Fibroblast of the conjunctiva (primary cell): ENCODE measurements at places on chromosomes 5 and 9.

DNA sequence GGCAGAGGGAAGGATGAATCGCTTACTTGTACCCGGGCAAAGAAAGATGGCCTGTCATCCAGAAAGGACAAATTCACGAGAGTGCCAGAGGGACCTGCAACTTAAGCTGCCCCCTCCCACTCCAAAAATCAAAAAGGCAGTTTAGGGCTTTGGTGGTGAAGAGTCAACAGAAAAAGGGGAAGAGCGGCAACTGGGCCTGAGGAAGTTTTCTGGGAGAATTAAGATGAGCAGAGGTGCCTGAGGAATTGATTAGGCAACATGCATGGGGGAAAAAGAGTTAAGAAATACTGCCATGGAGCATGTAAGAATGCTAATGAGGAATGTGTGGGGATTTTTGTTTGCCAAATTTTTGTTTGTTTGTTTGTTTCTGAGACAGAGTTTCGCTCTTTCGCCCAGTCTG, 1.8 kb upstream of the ACTL7B start:
- DNase-seq, result no peak

- no peak for DNase-seq
Measured at GRCh38 chr9:117703537-117703936, 666 bp upstream of the TLR4 start.

DNA sequence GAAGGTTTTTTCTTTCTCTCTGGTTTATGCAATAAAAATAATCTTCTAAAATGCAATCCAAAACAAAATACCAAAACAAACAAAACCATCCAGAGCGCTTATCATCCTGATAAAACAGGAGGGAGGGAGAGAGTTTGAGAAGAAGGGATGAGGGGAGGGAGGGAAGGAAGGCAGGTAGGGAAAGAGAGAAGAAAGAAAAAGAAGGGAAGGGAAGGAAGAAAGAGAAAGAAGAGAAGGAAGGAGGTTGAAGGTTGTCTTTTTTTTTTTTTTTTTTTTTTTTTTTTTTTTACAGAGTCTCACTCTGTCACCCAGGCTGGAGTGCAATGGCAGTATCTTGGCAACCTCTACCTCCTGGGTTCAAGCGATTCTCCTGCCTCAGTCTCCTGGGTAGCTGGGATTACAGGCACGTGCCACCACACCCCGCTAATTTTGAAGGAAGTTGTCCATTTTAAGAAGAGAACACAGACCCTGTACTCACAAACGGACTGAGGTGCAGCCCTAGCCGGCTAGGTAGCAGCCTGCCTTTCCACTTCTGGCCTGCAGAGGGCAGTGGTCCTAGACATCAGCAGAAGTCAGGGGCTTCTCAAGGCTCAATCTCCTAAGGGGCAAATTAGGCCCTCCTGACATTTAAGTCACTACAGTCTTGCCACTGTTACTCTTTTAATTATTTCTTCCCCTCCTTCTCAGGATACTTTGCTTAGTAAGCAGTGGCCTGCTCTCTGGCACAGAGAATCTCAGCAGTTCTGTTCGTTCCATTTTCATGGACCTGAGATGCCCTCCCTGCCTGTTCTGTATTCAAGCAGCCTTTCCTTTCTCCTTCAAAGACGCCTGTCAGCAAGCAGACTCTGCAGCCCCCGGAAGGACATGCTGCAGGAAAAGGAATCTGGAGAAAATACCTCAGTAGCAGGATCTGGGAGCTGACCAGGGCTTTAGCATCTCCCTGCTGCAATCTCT, 76.4 kb downstream of the EPB41L4B start:
- DNase-seq, result peak; percentile 59

GRCh38 chr9:132794730-132795380, 83.2 kb downstream of the AK8 start:
- DNase-seq, result no peak

- DNase-seq, result no peak
Measured at GRCh38 chr5:141514330-141515133, 25.7 kb downstream of the PCDHGC5 start.

DNA sequence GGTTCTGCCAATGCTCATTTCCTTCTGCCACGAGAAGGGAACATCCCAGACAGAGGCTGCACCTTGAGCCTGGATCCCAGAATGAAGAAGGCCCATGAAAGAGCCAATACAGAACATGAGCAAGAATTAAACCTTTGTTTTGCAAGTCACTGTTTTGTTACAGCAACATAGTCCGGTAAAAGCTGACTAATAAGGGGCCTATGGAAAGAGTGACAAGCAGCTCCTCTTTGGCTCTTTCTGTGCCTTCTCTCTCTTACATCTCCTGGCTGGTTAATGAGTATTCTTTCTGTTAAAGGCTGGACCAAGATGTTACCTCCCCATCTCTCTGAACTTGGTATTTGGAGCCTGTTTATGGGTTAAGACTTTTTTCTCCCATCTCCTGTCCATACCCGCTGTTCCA, 10.8 kb downstream of the GFRA3 start:
- DNase-seq, result no peak

DNA sequence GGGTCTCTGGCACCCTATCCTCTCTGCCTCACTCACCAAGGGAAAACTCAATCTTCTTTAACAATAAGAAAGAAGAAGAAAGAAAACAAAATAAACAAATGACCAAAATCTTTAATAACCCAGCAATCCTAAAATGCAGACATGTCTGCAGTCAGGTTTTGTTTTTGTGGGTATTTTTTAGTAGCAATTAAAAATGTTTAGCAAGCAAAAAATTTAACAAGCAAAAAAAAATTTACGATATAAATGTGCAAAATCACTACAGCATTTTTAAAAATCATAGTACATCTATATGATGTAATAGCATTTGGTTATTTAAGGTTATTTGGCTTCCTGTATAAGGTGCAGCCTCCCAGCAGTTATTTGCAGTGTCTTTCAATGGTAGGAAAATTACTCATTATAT, 151.3 kb upstream of the MAP3K1 start:
- no peak for DNase-seq

DNA sequence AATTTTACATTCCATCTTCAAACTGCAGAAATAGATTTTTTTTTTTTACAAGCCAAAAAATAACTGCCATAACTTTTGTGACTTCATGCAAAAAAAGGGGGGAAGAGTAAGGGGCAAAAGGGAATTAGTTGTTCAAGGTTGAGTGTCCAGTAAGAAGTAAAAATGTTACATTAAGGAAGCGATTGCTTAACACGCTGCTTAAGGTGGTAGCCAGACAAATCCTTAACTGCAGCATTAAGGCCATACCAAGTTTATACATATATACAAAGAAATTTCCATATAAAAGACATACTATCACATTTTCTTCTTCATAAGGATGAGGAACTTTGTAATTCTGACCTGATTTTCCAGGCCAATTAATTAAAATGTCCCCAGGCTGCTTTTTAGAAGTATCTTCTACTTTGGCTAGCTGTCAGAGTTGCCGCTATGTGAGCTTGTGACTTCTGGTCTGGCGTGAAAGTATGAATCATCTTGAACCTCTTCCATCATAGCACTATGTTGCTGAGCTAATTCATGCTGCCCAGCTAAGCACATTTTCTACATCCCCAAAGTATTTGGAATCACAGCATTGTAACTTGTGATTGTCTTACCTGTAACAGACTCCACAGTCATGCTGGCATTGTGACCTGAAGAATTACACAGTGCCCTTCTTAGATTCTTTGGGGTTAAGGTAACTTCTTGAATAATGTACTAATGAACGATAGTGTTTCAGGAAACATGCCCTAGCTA, 40.0 kb downstream of the G3BP1 start:
- peak; percentile 43 for DNase-seq

DNA sequence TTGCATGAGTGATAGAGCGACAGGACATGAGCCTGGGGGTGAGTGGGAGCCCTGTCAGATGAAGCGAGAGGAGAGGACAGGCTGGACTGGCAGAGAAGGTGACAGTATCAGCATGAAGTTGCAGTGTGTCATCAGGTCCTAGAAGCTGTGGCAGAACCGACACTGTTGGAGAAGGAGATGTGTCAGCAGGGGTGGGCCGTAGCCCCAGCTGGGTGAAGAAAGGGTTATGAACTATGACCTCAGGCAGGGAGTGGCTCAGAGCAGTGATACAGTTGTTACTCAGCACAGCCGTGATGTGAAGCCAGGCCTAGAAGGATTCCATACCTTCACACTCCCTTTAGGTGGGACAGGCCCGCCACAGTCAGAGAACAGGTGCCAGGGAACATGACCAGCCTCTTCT, 7.6 kb downstream of the PCYOX1L start:
- DNase-seq, result no peak

DNA sequence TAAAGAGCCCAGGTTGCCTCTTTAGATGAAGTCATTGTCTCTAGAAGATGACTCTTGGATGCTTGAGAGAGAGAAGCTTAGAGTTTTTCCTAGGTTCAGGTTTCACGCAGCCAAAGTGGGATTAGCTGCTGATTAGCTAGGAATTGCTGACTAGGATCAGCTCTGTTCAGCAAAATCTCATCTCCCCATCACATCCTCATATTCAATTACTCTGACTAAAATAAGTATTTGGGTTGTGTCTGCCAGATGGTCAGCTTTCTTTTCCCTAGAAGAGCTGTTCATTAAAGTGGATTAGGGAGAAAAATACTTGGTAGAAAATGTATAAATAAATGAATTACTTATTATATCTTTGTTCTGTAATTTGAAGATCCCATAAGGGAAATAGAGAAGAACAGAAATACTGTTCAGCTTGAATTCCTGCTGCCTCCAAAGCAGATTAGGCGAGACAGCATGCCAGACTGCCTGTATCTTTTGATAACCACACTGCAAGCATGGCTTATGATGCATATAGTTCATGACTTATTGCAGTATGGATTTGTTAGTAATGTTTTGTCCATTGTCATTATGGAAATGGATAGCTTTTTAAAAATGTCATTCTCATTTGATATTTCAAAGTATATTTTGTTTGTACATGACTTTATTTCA, 184.8 kb upstream of the CD180 start:
- DNase-seq, result no peak

GRCh38 chr5:10021248-10021647, 228.4 kb downstream of the ATPSCKMT start:
- no peak for DNase-seq
